Bone marrow (tissue), 2 donors: ENCODE measurements at places on chromosomes 2 and 18.

- no peak for DNase-seq
These were observed 89.4 kb downstream of the SCN3A start for GRCh38 chr2:165114346-165114939.

GRCh38 chr2:235319095-235319494, 174.7 kb upstream of the AGAP1 start:
- no peak for DNase-seq

DNA sequence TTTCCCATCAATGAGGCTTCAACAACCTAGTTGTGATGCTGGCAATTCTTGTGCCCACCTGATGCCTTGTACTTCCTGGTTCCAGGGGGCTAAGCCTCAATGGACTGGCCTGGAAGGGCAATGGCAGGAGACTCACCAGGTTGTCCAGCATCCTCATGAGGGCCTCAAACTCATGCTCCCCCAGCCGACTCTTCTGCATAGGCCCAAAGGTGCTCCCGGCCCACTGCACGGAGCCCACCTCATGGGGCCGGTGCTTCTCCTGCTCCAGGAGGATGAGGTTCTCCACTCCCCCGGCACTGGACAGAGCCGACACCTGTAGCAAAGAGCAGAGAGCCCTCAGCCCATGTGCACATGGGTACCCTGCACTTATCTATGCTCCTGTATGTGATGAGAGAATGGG, 84.5 kb downstream of the ADD2 start:
- no peak for DNase-seq

GRCh38 chr18:12372406-12372805, 4.6 kb downstream of the AFG3L2 start:
- DNase-seq, result no peak

DNA sequence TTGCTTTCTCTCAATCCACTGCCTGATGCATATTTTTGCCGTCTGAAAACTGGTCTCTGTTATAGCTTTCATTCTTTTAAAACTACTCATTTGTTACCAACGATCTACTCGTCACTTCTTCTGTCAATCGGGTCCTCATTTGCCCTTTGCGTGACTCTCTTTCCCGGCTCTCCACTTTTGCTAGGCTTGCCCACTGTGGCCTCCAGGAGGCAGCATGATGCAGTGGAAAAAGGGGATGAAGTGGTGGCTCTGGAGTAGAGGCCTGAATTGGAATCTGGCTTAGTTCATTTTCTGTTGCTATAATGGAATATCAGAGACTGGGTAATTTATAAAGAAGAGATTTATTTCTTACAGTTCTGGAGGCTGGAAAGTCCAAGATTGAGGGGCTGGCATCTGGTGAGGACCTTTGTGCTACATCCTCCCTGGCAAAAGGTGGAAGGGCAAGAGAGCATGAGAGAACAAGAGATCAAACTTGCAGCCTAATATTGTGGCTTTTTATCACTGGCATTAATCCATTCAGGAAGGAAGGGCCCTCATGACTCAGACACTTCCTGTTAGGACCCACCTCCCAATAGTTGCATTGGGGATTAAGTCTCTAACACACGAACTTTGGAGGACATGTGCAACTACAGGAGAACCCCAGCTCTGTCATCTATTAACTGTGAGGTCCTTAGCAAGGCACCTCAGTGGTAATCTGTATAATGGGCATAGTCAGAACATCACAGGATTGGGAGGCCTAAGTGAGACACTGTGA, 15.4 kb downstream of the GDF7 start:
- no peak for DNase-seq
